ENCODE measurements at places on chromosomes 13 and 19. TPM values are rescaled to one million over a fixed set of nuclear protein-coding genes. Genes with fewer than 3 reads are reported as not detected.

Gene KIR3DL1
- not detected for total RNA-seq

Gene NPAS1
- total RNA-seq, result 0.31 TPM

Gene TFPT
- total RNA-seq, result 16.6 TPM

DNA sequence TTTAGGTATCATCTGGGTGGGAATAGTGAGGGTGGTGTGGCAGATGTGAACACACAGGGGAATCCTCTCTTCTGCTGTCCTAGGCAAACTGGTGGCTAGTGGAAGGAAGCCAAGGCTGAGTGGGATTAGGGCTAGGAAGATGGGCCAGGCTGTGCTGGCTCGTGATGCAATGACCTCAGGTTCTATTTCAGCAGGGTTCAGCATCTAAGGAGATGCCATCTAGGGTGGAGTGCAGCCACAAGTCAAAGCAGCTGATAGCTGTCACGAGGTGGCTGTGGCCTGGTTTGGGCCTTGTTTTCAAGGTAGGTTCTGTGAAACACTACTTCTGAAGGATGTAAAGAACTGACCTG lies 21.6 kb downstream of the ARL11 start:
- peak; percentile 31 for DNase-seq

DNA sequence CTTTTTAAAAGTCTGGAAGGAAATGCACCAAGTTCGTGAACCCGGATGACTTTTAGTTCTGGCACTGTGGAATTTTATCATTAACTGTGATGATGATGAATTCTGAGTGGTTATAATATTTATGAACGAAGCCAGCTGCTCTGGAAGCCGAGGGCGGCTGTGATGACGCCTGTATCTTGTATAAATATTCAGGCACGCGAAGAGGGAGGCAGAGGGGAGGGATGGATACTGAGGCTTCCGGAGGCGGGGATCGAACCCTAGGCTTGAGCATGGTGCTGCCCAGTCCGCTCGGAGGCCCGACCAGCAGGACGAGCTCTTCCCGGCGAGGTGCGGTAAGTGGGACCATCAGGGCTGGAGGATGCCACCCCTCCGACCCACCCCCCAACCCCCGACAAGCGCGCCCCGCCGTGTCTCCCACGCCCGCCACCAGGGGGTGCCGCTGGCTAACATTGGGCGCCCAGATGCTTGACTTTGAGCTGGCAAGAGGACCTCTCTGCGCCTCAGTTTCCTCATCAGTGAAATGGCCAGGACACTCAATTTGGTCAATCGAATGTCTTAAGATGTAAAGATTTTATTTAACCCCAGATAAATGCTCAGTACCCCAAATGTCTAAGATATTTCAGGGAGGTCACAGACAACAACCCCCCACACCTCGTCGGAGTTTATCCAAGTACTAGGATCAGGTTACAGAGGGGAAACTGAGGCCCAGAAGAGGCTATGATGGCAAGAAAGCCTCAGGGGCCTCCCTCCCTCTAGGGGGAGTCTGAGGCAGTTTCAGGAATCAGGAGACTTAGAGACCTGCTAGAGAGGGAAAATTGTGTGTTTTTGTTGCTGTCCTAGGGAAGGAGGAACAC lies 4.5 kb upstream of the RAB3A start:
- DNase-seq, result peak; percentile 58

Gene FUT3
- total RNA-seq, result 0.09 TPM

Gene RASGRP4
- 0.98 TPM for total RNA-seq

Gene RDH8
- not detected for total RNA-seq

DNA sequence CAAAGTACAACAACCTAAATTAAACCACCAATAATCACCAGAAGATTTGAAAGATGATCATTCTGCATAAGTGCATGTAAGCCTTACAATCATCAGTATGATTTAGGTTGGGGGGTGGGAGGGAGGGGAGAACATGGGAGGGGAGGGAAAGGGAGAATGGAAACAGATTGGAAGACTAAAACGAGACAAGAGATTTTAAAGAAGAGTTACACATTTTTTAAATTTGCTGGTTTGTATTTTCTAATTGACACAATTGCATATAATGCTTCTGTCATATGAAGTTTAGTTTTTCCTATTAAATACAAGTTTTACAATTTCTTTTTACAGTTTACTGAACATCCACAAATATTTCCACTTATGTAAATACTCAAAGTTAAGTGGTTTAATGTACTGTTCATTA lies 2118.9 kb downstream of the PCDH9 start:
- DNase-seq, result no peak

DNA sequence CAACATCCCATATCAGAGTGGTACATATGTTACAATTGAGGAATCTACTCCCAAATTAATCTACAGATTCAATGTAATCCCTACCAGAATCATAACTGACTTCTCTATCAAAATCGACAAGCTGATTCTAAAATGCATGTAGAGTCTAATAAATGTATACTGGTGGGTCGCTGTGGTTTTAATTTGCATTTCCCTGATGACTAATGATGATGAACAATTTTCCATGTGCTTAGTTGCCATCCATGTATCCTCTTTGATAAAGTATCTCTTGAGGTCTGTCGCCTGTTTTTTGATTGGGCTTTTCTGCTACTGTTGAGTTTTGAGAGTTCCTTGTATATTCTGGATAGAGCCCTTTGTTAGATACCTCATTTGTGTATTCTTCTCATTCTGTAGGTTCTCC lies 43.8 kb downstream of the KLF12 start:
- DNase-seq, result no peak

- no peak for DNase-seq
These were observed 9.2 kb downstream of the SBNO2 start for GRCh38 chr19:1164684-1165531.

- no peak for DNase-seq
These were observed 595.5 kb downstream of the LMO7 start for GRCh38 chr13:76231522-76232167.

DNA sequence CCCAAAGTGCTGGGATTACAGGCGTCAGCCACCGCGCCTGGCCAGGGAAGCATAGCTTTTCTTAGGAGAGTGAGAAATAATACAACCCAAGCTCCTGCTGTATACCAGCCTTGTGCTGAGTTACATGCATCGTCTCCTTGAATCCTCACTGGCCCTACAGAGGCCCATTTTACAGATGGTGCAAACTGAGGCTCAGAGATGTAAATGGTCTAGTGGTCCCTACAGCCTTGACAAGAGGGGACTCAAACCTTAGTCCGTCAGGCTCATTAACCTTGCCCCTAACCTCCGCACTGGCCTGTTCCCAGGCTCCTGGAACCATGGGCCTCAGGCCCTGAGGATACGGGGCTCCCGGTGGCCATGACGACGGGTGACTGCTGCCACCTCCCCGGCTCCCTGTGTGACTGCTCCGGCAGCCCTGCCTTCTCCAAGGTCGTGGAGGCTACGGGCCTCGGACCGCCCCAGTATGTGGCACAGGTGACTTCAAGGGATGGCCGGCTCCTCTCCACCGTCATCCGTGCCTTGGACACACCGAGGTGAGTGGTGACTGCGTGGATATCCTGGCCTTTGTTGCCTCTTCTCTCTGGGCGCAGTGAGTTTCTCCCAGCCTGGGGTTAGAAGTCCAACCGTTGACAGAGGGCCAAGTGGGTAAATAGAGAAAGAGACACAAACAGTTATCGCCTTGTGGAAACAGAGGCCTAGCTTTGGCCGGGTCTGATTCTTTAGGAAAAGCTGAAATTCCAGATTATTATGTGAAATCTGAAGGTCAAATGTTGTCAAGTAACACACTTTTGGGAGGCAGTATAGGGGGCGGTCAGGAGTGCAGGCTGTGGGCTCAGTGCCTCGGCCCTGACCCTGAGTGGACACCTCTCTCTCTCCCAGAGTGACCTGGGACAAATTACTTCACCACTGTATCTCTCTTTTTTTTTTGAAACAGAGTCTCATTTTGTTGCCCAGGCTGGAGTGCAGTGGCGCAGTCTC lies 8.7 kb downstream of the MARCHF2 start:
- DNase-seq, result no peak

DNA sequence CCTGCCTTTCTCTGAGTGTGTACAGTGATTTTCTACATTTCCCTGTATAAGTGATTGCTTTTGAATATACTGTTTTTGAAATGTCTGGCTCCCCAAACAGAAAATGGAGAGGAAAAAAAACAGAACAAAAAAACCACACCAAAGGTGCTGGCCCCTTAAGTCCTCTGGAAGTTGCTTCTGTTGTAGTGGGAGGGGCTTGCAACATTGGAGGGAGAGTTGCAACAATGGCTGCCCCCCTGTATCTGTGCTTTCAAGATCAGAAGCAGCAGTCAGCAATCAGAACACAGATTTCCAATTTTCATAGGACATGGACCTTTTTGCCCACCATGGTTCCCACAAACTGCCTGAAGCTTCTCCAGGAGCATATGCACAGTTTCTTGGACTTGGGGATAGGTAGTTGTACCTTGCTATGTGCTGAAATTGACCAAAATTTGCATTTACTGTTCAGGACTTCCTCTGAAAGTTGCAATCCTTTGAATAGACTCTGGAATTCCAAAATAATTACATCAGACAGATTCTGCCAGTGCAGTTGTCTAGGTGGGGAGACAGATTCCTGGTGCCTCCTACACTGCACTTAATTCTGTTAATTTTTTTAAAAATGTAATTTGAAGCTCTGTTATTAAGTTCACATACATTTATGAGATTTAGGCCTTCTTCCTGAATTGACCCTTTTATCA lies 13.8 kb downstream of the BIVM start:
- DNase-seq, result no peak

DNA sequence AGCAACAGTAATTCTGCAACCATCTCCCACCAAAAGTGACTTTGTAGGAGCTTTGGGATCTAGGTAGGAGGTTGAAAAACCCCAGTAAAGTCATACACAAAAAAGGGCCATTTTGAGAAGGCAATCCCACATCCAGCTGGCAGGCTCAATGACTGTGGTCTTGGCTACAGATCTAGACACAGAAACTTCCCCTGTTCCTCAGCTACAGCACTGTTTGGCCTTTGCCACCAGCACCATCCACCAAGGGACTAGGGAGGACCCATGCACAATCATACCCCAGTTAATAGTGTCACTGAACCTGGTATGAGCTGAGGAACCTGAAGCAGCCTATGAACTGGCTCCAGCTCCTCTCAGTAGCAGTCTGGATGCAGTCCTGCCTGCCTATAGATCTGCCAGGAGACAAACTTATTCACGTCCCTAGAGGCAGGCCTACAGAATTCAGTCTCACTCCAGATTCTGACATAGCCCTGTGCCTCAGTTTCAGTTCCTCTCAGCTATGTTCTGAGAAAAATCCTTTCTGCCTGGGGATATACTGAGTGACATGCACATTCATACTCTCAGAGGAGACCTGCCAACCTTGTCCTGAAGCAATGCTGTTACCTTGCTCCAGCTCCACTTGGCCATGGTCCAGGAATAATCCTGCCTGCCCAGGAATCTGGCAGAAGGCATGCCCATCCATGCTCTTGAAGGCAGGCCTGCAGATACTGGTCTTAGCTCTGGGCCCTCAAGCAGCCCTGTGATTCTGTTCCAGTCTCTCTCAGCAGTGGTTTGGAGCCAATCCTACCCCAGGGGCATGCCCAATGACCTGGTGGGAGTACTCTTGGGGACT lies 2048.3 kb upstream of the PCDH20 start:
- no peak for DNase-seq

Gene RHPN2
- 1.3 TPM for total RNA-seq

GRCh38 chr13:111551204-111551820 lies 230.9 kb downstream of the TEX29 start:
- DNase-seq, result no peak

- no peak for DNase-seq
These were observed 3.3 kb upstream of the PHLDB3 start for GRCh38 chr19:43507880-43508279.

GRCh38 chr19:15714638-15715037 lies 13.2 kb upstream of the OR10H2 start:
- no peak for DNase-seq

Gene TSSK6
- total RNA-seq, result 0.31 TPM

Gene GDF15
- total RNA-seq, result 0.62 TPM

Measured in muscle of leg (tissue), 16 donors.